NCI-H510A (cell line): ENCODE measurements at places on chromosomes 3 and 15.

GRCh38 chr3:39138804-39139415 is 14.5 kb downstream of the CSRNP1 start:
- DNase-seq: no peak

DNA sequence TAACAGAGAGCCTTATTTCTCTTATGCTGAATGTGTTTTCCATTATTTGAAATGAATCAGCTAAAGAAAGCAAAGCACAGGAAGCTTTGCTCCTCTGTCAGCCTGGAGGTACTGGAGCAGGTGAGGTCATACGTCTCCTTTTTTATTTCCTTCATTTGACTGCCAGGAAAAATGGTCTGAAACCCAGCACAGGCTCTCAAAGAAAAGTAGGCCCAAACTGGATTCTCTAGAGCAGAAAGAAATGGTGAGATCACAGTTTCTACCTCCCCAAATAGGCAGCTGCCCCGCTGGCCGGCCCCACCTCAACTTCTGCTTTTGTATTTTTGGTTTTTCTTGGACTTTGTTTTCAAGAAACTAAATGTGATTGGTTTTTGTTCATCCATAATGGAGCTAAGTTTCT is 95.1 kb downstream of the RPL39L start:
- DNase-seq: no peak

- DNase-seq: no peak
Observed at GRCh38 chr3:150391161-150391560, 16.9 kb upstream of the TSC22D2 start.

GRCh38 chr3:114879059-114880031 is 267.7 kb downstream of the ZBTB20 start:
- DNase-seq: no peak

DNA sequence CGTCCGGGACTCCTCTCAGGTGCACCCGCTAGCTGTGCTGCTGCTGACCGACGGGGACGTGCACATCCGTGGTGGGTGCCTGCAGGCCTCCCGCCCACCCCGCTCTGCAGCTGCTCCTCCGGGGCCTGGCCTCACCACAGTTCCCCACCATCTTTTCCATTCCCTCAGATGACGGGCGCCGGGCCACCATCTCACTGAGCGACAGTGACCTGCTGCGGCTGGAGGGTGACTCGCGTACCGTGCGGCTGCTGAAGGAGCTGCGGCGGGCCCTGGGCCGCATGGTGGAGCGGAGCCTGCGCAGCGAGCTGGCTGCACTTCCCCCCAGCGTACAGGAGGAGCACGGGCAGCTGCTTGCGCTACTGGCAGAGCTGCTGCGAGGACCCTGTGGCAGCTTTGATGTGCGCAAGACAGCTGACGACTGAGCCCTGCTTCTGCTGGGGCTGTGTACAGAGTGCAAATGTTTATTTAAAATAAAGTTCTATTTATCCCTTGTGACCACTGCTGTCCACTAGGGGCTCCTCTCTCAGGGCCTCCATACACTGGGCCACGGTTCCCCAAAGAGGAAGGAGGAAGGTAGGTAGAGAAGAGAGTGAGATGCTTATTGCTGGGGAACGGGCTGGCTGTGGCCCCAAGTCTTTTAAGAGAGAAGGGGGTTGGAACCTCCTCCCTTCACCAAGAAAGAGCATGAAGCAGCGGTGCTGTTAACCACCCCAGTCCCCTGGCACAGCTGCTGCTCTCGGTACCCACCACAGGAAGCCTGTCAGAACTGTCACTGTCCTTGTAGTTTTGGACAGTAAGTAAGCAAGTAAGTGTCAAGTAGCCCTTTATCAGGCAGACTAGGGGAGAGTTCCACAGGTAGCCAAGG is 47.0 kb downstream of the DHX30 start:
- no peak for DNase-seq

- DNase-seq: peak; percentile 57
Observed at GRCh38 chr3:8963137-8963853, at the start of gene RAD18. Gene RAD18, minus strand, starts transcription at chr3:8963472. Its CDS starts 87 bp downstream, at chr3:8963385.

DNA sequence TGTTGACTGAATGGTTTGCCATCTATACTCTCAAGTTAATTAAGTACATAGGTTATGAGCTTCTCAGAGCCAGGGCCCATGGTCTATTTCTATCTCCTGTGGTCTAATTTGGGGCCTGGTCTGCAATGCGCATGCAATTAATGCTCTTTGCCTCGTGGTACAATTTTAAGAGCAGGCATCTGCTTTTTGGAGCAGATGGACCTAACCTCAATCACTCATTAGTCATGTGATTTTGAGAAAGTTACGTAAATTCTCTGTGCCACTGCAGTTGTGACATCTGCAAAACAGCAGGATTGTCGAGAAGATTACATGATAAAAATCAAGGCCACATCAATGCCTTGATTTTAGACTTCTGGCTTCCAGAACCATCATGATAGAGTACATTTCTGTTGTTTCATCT is 543.7 kb upstream of the ADAMTS9 start:
- no peak for DNase-seq

GRCh38 chr3:16307832-16308531 is 43.0 kb downstream of the OXNAD1 start:
- DNase-seq: no peak

DNA sequence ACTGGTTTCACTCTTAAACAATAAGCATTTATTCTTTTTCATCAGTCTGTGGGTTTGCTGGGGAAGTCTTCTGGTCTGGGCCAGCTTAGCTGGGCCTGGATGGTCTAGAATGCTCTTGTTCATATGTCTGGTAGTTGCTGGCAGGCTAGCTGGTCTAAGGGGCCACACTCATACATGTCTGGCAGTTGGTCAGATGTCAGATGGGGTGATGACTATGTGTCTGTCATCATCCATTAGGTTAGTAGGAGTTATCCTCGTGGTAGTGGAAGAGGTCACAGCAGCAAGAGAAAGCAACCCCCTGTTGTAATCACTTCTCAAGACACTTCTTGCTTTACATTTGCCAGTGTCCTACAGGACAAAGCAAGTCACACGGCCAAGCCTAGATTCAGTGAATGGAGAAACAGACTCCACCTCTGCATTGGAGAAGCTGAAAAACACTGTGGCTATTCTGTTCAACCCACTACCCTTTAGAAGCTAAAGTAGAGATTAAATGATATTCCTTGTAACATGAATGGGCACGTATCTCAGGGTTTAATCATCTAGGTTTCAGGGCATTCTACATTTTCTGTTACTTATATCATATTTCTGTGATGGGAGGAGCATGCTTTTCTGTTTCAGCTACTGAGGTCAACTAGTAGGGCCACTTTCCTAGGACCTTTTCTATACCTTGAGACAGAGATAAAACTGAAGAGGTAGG is 5.5 kb upstream of the ARID3B start:
- DNase-seq: no peak

- DNase-seq: no peak
Observed at GRCh38 chr3:69359916-69360315, 26.0 kb downstream of the FRMD4B start.

DNA sequence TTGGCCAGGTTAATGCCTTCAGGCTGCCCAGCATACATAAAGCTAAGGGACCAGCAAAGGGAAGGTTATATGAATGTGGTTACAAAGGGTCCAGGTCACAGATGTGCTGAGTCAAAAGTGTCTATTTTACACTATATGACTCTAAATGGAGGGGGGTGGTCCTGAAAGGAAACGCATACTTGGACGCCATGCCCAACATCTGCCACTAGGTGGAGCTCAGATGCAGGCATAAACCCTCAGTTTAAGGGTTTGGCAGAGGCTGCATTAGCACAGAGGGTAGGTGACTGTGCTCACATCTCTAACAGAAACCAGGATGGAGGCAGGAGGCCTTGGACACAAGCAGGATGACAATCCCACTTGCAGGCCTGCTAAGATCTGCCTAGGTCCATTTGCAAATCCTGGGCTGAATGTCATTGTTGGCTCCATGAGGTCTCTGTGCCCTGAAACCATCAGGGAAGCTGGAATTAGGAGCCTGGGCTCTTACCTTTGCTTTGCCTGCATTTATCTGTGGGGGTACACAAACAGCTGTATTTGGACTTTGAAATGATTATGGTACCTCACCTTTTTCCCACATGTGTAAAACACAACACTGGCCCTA is 55.8 kb downstream of the ZNF621 start:
- peak; percentile 13 for DNase-seq

DNA sequence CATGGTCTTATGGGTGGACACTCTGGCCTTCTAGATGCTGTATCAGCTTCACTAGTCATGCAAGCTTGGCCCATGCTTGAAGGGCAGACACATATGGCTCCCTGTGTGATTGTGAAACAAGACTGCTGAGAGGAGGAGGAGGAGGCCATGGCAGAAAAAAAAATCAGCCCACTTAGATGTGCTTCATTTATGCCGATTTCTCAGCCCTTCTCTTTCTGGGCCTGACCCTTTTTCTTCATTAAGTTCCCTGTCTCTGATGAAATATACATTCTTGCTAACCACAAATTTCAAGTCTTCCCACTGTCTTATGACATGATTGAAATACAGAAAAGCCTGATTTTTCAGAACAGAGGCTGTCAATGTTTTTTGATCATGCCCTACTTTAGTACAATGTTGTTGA is 213.0 kb upstream of the FEZF2 start:
- no peak for DNase-seq

DNA sequence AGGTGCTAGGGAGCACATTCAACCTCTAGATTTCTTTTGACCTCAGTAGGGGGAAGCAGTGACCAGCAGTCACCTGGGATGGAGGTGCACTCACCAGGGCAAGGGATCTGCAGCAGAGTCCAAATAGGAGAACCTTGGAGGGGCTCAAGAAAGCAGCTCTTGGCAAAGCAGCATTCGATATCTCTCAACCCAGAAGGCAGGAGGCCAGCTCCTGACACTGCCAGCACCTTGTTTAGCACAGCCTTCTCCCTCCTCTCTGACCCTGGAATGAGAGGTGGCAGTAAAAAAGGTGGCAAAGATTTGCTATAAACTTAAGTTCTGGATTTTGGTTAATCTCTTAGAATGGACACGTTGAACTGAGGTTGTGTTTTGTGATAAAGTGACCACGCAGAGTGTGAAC is 107.9 kb downstream of the AQP9 start:
- DNase-seq: no peak

- DNase-seq: no peak
Observed at GRCh38 chr3:48548729-48549705, 7.6 kb downstream of the PFKFB4 start.

DNA sequence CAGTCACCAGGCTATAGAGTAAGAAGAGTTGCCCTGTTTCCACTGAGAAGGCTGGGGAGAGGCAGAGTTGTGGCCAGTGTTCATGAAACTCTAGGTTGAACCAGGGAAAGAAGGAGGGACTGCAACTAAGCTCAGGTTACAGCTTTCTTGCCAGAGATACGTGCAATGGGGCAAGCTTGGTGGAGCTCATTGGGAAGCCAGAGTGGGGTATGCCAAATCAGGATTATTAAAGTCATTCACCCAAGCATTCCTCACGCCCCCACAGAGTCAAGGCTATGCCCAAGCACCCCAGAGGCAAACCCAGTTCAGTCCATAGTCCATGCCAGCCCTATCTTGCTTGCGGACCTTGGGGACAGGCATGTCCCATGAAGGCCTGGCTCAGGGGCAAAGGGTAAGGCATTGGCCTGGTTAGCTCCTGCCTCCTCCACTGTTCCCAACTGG is 17.6 kb downstream of the SLC6A20 start:
- no peak for DNase-seq

DNA sequence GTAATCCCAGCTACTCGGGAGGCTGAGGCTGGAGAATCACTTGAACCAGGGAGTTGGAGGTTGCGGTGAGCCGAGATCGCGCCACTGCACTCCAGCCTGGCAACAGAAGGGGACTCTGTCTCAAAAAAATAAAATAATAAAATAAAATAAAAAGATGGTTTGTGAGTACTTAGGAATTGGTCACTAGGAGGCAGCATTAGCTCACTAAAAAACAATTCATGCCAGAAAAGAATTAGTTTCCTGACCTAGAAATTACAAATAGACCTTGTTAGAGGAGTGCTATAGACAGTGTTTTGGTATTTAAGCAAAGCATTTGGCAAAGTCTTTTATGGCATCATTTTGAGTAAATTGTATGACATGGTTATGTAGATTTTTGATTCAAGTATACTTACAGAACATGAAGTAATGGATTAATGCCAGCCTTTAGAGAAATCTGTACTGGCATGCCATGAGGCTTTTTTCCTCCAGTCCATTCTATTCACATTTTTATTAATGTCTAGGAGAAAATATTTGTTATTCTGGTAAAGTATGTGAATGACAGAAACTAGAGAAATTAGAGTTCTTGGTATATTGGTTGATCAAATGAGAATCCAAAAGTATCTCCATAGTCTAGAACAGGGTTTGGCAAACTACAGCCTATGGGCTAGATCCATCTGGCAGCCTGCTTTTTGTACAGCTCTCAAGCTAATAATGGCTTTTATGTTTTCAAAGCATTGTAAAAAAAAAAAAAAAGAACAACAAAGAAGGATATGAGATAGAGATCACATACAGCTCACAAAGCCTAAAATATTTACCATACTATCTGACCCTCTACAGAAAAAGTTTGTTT is 81.6 kb downstream of the LRRC49 start:
- DNase-seq: no peak

DNA sequence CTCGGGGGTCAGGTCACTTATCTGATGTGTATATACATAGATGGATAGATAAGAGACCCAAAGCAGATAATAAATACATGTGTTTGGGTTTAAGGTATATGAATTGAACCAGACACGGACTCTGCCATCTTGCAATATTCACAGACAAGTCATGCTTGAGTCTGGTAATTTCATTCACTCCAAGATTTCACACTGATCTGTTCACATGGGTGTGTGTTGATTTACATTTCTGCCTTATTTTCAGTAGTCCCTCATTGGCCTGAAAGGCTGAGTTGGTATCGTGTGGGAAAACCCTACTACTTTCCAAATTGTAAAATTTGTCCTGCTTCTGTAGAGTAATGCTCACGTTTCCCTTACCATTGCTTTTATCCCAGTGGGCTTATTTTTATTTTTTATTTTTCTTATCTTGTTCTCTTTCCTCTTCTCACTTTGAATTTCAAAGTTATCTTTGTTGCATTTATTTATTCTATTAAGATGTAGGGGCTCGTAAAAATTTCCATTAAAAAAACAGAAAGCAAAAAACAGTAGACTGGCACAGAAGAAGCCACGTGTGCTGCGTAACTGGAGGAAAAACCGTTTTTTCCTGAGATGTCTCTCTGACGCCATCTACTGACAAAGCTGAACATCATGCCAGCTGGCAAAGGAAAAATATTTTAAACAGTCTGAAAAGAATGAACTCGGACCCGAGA is 10.8 kb upstream of the MFSD1 start:
- no peak for DNase-seq

GRCh38 chr3:188408831-188409230 is 254.9 kb downstream of the LPP start:
- no peak for DNase-seq

- DNase-seq: no peak
Observed at GRCh38 chr3:38120693-38121450, 16.1 kb downstream of the ACAA1 start.

DNA sequence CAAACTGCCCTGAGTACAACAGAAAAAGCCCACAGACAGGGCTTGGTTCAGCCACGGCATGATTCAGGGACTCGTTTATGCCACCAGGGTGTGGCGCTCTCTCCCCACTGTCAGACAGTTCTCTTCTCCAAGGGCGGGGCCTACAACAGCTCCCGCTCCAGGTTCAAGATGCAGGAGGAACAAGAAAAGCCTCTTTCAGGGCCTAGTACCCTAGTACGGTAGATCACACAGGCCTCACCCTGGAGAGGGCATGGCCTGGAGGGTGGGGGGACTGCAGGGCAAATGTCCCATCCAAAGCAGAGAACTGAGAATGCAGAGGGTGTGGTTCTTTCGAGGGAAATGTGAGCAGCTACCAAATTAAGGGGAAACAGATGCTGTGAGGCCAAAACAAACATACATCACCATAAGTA is 12.0 kb downstream of the MESD start:
- peak; percentile 49 for DNase-seq
